ENCODE measurements at places on chromosomes 5 and 9.

DNA sequence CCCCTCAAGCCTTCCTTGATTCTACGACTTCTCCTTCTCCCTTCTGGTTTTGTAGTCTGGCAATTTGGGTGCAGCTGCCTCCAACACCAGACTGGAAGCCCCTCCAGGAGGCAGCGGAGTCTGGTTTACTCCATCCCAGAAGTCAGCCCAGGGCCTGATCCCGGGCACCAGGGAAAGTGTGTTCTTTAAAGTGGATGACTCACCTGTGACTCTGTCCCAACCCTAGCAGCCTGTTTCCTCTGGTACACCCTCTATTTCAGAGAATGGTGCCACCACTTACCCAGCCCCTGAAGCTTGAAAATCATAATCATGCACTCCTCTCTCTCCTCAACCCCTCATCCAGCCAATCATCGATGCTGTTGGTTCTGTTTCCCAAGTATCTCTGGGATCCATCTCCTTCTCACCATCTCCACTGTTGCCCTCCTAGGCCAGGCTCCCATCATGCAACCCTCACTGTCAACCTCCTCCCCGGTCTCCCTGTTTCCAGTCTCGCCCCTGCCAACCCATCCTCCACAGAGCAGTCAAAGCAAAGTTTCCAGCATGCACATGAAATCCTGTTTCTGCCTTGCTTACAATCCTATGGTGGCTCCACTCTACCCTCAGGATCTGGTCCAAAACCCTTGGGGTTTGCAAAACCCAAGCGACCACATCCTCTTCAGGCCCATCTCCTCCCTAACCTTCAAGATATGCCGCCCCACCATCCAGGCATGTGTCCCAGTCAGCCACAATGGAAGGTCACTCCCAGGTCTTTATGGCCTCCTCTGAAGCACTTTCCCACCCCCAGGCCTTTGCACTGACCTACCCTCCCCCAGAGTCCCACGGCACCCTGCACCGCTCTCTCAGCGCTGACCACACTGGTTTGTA is 10.5 kb downstream of the LHX6 start:
- DNase-seq: no peak

- no peak for DNase-seq
Measured at GRCh38 chr5:160296496-160296895, 15.9 kb downstream of the CCNJL start.

DNA sequence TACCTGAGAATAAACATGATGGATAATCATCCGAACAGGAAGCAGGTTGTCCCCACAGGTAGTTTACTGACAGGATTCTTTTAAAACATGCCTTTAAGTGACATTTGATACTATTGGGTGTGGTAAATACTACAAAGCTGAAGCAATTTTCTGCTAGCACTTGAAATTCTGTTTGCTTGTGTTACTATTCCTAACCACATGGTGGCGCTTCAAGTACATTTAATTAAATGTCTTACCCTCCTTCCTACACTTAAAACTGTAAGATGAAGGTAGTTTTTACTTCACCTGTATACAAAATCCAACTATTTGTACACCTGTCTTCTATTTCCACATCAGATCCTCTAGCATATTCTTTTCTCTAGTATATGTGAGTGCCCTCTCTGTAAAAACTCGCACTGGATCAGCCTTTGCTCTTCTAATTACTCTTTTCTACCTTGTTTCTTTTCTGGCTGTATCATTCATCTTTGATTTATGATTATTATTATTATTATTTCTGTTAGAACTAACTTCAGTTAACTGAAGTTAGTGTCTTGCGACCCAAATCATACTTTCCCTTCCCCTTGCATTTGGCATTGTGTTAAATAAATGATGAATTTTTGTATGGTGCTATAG is 18.4 kb downstream of the SLC25A46 start:
- no peak for DNase-seq

- DNase-seq: no peak
Measured at GRCh38 chr5:92081958-92082712, 699.0 kb upstream of the ARRDC3 start.

- DNase-seq: no peak
Measured at GRCh38 chr5:62011089-62011664, 294.8 kb upstream of the KIF2A start.

DNA sequence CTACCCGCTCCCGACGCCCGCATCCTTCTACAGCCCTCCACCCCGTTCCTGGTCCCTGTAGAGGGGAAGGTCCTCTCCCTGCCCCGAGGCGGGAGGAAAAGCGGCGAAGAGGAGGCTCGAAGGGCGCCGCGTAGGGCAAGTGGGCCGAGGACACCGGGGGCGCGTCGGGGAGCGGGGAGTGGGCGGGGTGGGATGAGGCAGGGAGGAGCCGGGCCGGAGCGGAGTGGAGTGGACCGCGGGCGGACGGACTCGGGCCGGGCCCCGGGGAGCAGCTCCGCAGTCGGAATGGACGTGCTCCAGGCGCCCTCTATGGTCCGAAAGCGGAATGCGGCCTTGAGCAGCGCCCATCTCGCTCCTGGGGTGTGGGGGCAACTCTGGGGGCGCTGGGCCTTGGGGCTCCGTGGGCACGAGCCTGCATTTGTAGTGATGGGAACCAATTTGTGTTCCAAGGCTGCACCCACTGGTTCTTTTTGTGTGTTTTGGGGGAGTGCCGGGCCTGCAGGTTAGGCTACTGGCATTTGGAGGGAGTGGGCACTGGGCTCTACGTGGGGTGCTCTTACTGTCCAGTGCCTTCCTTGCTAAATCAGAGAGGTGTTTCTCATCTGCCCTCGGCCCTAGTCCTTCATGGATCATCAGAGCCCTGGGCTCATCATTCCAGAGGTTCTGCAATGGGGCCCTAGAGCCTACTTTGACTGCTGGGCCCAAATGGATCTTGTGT is 7.3 kb downstream of the IRX1 start:
- DNase-seq: peak; percentile 44

DNA sequence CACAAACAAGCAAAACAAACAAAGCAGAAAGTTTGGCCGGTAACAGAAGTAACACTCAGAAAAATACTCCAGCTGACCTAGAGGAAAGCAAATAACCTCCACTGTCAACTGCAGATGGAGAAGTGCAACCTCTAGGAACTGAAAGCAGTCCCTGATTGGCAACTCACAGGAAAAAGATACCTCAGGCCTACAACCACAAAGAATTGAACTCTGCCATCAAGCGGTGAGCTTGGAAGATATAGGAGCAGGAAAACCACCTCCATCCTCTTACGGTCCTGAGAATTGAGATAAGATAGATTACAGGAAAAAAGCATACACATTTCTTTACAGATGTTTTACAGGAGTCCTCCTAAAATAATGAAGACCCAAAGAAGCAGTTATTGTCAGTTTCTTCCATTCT is 184.5 kb downstream of the PDZD2 start:
- no peak for DNase-seq

DNA sequence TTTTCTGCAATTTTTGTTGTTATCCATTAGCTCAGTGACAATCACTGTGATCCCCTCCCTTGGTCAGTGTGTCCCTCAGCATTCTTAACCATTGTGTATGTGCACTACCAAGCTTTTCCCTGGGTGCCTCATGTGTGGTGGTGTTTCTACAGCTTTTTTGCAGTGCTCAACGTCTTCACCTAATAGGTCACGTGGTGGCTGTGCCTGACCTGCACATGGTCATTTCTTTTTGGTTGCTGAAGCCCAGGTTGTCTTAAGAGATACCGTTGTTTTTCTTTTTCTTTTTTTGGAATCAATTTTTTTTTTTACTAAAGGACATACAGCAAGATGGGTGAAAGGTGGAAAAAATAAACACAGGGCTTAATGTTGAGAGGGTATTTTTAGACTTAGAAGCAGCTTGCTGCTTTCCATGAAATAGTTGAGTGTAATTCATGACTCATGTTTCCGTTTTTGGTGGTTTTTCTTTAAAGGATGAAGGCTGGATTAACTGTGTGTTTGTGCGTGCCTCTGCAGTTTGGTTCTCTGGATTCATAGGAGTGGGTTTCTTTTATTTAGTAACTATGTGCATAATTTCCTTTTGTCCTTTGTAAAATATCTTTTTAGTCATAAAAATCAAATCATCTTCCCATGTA is 22.2 kb downstream of the SH3GL2 start:
- DNase-seq: no peak

- no peak for DNase-seq
Measured at GRCh38 chr5:142590451-142591231, 95.2 kb downstream of the FGF1 start.

DNA sequence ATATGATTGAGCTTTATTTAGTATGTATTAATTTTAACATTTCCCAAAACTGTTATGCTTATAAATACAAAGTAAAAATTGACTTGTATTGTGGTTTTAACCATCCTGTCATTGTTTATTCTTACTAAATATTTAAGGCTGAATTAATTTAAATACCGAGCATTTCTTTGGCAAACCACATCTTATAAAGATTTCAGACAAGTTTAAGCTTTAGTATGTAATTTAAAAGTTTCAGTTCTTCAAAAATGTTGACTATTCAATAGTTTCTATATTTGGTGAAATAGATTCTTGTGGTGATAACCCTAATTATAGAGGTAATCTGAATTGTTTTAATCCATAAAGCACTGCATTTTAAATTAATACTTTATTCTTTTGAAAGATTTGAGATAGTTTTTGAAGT is 65.5 kb downstream of the CCNH start:
- DNase-seq: no peak

GRCh38 chr9:115615821-115616665 is 498.1 kb upstream of the TNC start:
- DNase-seq: no peak

DNA sequence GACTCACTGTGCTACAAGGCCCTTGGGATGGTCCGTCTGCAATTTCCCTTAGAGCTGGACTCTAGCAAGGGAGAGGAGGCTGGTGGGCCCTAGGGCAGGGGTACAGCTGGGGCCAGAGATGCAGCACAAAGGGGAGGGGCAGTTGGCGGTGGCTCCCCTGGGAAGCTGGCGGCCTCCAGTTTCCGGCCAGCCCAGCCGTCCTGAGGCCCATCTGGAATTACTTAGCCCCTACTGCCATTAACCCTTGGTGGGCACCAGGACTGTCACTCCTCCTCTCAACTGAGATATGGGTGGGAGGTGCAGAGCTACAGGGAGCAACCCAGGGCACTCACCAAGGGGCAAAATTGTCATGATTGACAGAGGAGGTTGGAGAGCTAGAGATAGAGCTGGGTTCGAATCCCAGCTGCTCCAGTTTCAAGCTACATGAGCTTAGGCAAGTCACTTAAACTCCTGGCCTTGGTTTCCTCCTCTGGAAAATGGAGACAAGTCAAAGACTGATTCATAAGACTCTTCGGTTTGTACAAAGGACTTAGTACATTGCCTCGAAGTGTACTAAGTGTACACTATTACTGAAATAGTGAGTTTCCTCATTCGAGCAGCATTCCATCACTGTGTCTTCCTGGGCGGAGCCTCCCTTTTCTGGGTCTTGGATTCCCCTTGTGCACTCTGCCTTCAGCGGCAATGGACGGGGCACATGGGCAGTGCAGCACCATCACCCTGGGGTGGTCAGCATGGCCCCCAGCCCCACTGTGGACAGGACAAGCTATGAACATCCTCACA is 2.7 kb upstream of the PDGFRB start:
- DNase-seq: no peak

Data from left cardiac atrium (tissue), 4 donors.